ENCODE measurements at places on chromosomes 3 and 15.

- no peak for DNase-seq
Observed at GRCh38 chr15:78446551-78446950, 8.5 kb downstream of the IREB2 start.

DNA sequence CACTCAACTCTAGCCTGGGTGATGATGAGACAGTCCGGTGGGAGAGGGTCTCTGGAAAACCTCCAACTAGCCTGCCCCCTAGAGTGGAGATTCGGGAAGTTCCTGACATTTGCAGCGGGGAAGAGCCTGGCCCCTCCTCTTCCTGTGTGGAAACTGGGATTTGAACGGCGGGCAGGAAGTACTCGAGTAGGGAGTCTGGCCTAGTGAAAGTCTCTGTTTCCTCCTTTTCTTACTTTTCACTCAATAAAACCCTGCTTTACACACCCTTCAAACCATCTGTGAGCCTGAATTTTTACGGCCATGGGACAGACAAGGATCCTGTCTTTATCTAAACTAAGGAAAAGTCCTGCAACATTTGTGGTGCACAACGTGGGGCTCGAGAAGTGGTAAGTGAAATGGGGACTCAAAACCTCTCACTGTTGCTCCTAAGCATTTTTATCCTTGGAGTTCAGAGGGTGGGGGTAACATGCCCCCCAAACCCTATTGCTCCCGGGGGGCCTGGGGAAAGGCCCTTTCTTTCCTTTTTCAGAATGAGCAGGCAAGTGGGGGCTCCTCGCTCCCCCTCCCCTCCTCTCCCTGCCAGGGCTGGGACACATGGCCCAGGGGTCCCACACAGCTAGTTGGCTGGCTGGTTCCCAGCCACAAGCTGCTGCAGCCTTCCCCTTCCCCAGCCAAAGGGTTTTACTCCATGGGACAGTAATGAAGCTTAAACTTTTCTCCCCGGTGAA, 224.7 kb upstream of the GBE1 start:
- no peak for DNase-seq

DNA sequence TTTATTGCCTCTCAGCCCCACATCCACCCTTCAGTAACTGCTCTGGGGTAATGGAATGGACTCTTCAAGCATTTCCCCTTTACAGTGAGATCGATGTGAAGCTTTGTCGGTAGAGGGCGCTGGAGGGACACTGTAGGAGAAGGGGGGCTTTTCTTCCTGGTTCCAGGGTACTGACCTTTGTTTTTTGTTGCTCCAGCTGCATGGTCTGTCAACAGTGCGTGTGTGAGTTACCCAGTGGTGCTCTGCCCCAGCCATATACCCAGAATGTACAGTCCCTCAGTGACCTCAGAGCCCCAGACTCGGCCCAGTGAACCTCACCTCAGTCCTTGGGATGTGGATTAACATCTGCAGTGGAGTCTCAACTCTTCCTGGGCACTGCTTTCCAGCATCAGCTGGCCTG, 180.3 kb upstream of the TSC22D2 start:
- no peak for DNase-seq

GRCh38 chr3:129855832-129856419, 37.6 kb downstream of the TMCC1 start:
- DNase-seq = no peak

DNA sequence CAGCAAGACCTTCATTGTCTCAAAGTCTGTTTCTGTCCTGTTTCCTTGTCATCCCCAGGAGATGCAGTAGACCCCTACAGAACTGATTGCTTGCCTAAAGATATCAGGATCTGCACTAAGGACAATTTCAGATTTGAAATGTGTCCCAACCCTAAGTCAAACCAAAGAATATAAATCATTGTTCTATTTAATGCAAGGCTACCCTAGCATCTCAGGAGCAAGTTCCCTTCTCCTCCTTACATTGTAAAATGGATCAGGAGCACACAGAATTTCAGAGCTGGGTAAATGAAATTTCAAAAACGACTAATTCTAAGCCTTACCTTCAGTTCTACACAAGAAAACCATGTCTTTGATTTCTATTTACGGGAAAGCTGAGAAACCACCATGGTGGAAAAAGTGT, 360.9 kb upstream of the KCNH8 start:
- DNase-seq = no peak

DNA sequence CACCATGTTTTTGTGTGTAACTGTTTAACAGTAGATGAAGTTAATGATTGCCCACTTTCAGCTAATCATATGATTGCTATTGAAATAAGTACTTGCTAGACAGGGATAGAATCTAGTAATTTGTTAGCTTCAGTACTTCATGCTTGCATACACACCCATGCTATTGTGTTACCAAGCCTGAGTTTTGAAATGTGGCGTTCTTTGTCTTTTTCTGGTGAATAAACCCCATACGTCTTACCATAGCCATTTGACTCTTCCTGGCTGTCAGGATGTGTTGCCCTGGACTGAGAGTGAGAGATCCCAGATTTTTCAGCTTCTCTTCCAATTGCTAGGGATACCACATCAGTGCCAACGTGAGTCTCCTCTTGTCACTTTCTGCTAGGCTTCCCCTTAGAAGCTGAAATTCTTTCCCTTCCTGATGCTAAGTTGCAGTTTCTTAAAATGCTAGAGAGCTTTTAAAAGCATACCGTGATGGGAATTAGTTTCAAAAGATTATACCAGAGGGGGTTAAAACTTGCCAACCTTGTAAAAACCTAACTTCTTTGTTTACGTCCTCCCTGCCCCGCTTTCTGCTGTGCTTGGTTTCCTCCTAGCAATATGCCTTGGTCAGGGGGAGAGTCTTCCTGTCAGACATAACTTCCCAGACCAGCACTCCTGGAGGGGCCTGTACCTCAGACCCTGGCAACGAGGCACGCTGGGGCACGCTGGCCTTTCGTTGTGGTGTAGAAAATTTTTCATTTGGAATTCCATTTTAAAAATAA, 62.9 kb upstream of the ULK4 start:
- no peak for DNase-seq

- DNase-seq = no peak
Observed at GRCh38 chr3:194225988-194226663, 90.2 kb downstream of the HES1 start.

- no peak for DNase-seq
Observed at GRCh38 chr3:168063122-168063521, 32.6 kb downstream of the GOLIM4 start.

- DNase-seq = no peak
Observed at GRCh38 chr3:54845551-54845950, 82.3 kb downstream of the LRTM1 start.

- DNase-seq = no peak
Observed at GRCh38 chr15:85336880-85337279, 43.5 kb upstream of the AKAP13 start.

DNA sequence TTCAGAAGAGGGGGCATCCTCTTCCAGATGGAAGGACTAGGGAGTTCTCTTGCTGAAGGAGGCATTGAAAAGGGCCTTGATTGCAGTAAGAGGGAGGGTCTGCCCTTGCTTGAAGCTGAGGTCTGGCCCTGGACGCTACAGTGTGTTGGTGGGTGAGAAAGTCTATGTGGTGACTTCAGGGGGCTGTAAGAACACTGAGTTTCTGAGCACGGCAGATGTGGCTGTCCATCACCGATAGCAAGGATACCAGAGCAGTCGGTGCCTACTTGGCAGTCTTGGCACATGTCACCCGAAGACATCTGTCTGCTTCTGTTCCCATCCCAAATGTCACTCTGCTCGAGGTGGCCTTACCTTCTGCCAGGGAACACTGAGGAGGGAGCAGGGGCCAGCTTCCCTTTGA, 631.1 kb upstream of the CFAP20DC start:
- DNase-seq = no peak

GRCh38 chr3:196501316-196502044, 2.1 kb downstream of the RNF168 start:
- no peak for DNase-seq

DNA sequence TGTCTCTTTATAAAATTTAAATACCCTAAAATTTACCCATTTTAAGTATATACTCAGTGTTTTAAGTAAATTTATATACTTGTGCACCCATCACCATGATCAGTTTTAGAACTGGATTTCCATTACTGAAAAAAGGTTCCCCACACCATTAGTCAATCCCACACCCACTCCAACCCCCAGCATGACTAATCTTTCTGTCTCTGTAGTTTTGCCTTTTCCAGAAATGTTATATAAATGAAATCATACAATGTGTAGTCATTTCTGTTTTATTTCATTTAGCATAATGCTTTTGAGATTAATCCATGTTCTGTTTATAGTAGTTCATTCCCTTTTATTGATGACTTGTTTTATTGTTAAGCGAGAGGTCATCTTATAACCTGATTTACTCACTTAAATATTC, 66.1 kb upstream of the LIMD1 start:
- DNase-seq = no peak

DNA sequence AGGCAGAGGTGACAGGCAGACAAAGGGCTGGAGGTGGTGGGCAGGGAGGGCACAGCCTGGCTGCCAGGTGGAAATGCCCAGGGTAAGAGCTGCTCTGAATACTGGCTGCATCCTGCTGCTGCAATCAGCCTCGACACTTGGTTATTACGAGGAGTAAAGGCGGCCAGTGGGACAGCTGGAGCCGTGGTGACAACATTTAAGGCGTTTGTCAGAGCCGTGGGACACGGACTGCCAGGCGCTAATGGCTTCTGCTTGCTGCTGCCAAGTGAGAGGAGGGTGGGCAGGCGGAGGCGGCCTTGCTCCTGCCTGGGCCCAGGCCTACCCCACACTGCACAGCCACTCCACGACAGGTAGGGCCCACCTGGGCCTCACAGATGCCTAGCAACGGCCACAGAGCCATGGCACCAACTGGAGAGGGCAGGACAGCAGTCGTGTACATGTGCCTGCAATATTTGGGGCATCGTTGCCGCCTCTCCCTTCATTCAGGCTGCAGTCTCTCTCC, 49.2 kb upstream of the TMEM115 start:
- no peak for DNase-seq

DNA sequence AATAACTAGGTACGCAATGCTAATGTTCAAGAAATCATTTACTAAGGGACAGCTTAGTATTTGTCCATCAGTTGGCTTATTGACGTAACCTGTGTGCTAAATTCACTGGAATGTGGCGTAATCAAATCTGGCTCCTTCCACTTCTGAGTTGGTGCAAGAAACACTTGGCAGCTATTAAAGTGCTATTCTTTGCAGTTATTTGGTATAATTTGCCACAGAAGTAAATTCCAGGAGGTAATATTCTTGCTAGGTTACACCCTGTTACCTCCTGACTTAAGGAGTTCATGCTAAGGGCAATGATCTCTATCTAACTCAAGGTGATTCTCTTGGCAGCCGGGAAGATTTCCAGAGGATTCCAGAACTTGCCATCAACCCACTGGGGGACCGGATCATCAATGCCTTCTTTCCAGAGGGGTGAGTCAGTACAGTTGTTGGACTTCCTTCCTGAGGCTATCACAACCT, 25.5 kb downstream of the CHP1 start:
- no peak for DNase-seq

GRCh38 chr3:73437828-73438227, 186.9 kb downstream of the PDZRN3 start:
- DNase-seq = no peak

DNA sequence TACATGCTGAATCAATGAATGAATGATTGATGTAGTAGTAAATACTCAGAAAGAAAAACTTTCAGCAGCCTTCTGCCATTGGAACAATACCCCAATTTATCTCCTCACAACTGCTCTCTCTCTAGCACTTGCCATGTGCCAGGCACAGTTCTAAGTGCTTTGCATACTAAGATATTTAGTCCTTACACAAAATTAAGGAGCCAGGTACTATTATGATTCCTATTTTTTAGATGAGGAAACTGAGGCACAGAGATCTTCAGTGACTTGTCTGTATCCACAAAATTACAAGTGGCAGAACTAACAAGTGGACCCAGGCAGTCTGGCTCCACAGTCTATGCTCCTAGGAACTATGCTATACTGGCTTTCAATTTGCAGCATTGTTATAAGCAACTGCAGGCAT, 279.2 kb downstream of the LSAMP start:
- DNase-seq = no peak

GRCh38 chr3:54243960-54244682, 121.8 kb downstream of the CACNA2D3 start:
- no peak for DNase-seq

DNA sequence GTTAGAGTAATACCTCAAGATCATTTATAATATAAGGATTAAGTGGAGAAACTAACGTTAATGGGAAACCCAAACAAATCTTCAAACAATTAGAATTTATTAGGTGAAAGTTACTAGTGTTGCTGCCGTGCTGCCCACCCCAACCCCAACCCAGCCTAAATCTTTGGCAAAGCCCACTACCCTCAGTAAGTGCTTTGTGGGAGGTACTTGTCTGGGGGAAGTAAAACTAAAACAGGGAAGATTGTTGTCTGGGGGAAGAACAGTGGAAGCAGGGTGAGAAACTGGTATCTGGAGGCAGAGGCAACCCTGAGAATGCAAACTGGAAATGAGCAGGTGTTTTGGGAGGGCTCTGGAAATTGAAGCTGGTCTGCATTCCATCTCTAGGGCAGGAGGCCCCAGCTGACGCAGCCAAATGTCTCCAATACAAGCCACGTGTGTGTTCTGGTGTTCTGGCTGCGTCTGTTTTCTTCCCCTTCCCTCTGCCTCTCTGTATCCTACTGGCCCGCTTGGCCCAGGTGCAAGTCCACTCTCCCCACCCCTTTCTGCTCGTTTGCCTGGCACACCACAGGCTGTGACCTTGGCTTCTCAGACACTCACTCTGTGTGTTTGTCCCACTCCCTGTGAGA, 32.7 kb downstream of the FEM1B start:
- no peak for DNase-seq

- DNase-seq = peak; percentile 55
Observed at GRCh38 chr3:126083511-126083912, 412 bp downstream of the SLC41A3 start.

DNA sequence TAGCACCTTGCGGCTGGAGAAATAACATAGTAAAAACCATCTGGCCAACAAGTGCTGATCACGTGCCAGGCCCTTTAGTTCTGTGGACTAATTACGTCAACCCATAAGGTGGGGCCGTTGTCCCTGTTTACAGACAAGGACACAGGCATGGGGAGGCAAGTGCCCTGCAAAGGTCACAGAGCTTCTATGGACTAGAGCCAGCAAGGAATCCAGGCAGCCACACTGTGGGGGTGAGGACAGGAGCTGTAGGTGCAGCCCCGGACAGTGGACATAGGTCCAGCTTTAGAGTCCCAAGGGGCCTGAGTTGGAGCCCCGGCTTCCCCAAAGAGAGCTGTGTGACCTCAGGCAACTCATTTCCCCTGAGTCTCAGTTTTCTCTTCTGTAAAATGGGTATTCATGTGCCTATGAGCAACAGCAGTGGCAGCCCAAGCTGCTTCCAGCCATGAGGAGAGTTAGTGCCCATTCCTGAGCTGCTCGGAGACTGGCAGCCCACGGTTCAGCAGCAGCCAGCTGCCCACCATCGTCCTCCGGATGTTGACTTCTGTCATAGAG, 13.9 kb downstream of the CHST13 start:
- DNase-seq = no peak

- DNase-seq = no peak
Observed at GRCh38 chr3:185933374-185934173, 4.2 kb downstream of the TRA2B start.

- no peak for DNase-seq
Observed at GRCh38 chr3:97763586-97764406, 762 bp upstream of the ARL6 start.

DNA sequence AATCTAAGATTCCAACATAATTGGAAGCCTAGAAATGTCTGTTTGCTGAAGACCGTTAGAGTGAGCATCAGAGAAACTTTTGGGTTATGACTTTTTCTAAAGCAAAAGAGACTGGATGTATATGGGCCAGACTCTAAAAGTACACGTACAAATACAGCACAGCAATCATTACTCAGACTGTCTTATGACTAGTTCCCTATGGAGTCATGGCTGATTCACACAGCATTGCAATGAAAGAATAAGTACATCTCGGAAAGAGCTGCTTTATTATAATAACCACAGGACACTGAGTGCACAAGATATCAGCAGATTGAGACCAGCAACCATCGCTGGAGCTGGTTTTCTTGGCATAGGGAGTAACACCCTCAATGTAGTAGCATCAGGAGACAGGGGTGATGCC, 618.6 kb downstream of the NLGN1 start:
- no peak for DNase-seq
